ENCODE measurements at places on chromosomes 13 and 19.

DNA sequence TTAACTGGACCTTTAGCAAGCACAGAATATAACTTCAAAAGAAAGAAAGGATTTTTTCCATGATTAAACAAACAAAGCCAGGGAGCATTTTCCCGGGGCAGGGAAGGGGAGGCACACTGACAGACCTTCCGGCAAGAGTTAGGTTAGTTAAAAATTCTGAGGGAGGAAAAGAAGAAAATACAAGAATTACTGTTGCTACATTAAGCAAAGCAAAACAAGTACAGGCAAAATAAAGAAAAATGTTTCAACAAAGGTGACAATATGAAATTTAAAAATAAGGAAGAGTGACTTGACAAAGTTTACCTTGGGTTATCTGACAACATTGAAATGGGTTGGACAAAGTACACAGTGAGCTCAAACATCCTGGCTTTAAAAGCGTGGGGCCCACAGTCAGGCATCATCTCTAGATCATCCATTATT, 51.5 kb downstream of the KLF12 start:
- no peak for DNase-seq

DNA sequence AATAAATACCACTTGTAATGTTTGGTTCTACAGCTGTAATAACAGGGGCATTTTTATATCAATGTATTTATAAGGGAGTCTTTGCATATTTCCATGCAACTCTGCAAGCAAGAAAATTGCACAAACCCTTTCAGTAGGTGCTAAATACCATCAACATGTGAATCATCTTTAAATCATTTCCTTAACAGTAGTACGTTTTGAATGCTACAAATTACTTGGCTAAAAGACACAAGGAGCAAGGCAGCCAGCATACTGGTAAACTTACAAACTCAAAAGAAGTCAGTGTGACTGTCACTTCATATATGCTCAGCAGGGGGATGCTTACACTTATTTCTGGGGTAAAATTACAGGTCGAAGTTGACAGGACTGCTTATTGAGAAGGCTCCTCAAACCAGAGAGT, 402.4 kb downstream of the EFNB2 start:
- DNase-seq: no peak

DNA sequence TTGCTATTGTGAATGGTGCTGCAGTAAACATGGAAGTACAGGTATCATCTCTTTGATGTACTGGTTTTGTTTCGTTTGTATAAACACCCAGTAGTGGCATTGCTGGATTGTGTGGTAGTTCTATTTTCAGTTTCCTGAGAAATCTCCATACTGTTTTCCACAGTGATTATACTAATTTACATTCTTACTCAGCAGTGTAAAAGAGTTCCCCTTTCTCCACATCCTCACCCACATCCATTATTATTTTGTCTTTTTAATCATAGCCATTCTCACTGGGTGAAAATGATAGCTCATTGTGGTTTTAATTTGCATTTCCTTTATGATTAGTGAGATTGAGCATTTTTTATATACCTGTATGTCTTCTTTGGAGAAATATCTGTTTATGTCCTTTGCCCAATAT, 62.3 kb upstream of the PARP4 start:
- DNase-seq: no peak

GRCh38 chr13:51997641-51998330, 13.5 kb downstream of the ATP7B start:
- DNase-seq: no peak

DNA sequence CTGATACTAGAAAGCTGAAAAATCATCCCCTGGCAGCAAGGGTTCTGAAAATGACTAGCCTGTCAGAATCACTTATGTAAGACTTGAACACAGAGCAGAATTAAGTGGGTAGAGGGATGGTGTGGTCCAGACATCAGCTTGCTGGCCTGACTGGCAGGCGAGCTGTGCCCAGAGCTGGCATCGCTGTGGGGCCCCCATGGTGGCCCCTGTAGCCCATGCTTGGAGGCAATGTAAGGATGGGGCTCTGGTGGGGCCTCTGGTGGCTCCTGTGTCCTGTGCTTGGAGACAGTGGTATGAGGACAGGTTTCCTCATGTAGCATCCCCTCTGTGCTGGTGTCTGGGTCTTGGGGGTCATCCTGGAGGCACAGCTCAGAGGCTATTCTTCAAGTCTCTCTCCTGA, 332.1 kb downstream of the SHISA2 start:
- DNase-seq: no peak

- DNase-seq: no peak
These were observed 203.9 kb downstream of the SHISA2 start for GRCh38 chr13:25847635-25848626.

GRCh38 chr13:27122036-27122435, 49.6 kb downstream of the USP12 start:
- DNase-seq: no peak

DNA sequence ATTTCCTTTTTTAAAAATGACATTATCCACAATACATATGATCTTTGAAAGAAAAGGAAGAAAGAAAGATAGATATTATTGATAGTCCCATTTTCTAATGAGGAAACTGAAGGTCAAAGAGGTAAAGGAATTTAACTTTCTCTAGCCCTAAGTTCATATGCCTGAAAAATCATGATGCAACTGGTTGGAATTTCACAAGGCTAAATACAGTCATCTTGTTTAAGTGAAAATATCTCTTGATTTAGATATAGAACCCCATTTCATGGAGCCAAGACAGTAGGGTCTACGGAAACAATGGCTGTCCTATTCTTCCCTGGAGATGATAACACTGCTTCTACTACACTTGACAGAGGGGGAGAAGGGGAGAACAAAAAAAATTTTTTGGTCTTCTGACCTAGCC, 366.2 kb downstream of the DNAJC15 start:
- no peak for DNase-seq

DNA sequence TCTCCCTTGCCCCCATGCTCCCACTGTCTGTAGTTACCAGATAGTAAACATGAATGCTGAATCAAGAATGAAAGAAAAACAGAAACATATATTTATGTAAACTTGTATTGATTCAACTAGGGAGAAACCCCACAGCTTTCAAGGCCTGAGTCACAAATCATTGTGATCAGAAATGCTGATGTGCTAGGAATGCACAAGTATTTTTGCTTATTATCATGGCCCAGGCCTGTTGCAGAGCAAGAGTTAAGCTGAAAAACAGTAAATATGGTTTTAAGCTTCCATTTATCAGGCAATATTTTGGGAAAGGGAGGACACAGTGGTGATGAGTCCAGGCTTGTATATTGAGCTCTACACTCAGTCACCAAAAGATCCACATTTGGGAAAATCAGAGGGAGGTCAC, 669.6 kb downstream of the DIAPH3 start:
- DNase-seq: no peak

All from effector CD4-positive, alpha-beta T cell (primary cell).